ENCODE measurements at places on chromosomes 3 and 15.
A peak's percentile ranks its signal among the peaks of the same experiment; 100 is the strongest.

DNA sequence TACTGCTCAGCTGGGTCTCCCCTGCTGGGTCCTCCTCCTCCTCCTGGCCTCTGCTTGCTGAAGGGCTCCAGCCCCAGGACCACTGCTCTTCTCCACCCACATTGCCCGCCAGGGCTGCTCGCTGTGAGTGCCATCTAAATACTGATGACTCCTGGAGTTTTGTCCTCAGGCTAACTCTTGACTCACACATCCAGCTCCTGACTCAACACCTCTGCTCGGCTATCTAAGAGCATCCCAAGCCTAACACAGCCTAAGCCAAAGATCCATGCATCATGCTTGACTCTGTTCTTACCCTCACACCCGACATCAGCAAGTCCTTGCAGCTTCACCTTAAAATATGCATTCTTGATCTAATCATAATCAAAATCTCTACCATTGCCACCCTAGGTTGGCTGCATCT is 260.2 kb downstream of the KLF13 start:
- peak; percentile 67 for ATAC-seq

DNA sequence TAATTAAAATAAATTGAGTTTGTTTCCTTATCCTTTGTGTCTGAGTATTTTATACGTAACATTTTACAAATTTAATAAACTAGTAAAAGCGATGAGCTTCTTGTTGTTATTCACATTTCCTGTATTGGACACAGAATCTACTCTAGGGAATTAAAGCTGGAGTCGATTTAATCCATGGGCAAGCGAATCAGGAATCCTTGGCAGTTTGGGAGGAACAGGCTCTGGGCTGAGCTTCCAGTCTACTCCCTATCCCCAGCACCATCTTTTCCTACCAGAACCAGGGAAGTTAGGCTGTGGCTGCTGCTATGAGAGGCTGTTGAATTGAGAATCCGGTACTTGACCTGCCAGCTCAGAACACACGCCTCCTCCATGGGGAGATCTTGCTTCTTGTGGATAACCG is 437.3 kb upstream of the TPM1 start:
- ATAC-seq, result no peak

- no peak for ATAC-seq
Measured at GRCh38 chr3:177333533-177334520, 136.5 kb upstream of the TBL1XR1 start.

- peak; percentile 25 for ATAC-seq
Measured at GRCh38 chr15:83283138-83283812, 1.2 kb downstream of the BNC1 start.

DNA sequence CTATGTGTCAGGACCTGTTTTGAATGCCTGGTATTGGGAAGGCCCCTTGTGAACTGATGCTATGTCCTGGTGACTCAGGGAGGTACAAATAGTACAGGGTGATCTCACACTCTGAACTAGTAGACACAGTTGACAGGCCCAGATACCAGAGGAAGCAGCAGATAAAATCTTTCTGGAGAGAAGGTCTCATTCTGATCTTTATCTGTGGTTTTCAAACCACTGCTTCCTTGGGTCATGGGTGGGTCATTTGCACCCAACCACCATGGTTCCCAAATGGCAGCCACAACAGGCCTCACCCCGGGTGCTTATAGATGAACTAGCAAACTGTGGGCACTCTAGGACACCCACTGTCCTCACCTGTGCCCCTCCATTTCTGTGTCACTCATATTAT is 43.4 kb downstream of the PXYLP1 start:
- ATAC-seq, result no peak

DNA sequence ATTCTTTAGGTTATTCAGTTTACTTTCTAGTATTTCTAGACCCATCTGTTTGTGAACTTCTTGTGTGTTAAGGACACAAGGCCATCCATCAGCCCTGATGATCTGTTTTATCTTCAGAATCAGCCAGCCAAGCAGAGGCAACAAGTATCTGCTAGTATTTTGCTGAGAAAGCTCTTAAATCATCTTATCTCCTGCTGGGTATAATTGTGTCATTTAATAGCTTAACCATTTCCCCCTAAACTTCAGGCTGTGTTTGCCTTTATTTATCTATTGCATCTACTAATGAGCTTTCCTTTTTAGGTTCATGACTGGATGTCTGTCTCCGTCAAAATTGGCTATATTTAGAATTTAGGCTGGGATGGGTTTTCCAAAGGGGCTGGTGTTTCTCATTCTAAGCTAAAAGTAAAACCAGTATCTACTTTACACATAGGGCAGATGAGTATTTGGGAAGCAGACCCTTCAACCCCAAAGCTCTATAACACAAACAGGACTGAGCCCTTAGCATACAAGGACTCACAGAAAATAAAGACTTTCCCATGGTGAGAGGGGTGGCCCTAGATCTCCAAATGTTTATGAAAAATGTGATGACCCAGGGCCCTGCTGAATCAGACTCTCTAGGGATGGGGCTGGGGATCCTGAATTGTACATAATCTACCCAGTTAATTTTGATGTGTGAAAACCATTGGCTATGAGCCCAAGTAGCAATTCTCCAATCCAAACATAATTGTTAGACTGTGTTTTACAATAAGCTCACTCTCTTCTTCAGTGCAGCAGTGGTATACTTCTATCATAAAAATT is 65.3 kb upstream of the PSMD6 start:
- ATAC-seq, result no peak

GRCh38 chr3:134473868-134474546 is 11.8 kb downstream of the ANAPC13 start:
- peak; percentile 59 for ATAC-seq

DNA sequence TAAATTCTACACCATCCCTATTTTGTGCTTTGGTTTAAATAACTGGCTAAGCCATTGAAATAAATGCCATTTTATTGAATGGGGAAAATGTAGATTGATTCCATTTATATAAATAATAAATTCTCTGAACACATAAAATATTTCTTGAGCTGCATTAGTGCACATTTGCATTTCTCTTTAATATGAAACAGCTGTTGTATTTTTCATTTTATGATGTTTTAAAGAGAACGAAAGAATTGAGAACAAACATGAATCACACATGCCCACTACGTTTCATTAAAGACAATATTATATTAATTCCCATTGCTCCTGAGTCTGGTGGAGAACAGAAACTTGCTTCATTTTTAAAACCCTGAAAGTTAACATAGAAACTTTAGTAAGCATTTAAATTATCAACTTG is 235.7 kb upstream of the CFAP20DC start:
- no peak for ATAC-seq

GRCh38 chr3:193118907-193119306 is 122.1 kb upstream of the PLAAT1 start:
- no peak for ATAC-seq

GRCh38 chr3:97958396-97958795 is 13.8 kb downstream of the RIOX2 start:
- ATAC-seq, result no peak

DNA sequence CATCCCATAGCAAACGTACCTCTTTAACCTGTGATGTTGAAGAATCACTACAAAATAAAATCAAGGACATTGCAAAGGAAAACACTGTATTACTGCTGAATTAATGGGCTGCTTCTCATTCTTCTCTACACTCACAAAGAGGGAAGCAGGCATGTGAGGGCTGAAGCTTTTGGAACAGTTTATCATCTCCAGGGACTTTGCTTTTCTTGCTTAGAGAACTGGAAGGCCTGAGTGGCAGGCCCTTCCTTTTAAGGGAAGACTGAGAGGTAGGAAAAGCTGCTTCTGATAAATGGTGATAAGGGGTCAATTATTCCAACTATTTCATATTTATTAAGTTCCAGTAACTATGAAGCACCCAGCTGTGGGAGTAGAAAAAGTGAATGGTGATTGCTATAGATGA is 649.6 kb downstream of the NTRK3 start:
- ATAC-seq, result no peak

DNA sequence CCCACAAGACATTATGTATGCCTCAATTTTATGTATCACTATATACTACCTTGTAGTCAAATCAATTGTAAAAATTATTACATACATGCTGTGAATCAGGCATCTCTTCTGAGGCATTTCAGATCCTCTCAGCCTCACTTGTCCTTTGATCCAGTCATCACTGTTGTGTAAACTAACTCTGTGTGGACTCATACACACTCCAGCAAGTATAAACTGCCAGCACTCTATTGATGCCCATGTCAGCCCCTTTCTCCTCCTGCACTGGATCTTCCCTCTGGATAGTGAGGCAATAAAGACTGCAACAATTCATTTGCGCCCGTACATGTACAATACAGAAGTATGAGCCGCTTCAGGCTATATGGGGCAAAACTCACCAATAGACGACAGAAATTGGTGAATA is 364.7 kb upstream of the TGFBR2 start:
- ATAC-seq, result no peak

GRCh38 chr15:53397041-53397616 is 362.3 kb downstream of the WDR72 start:
- ATAC-seq, result no peak

GRCh38 chr3:61505197-61505596 is 56.2 kb upstream of the PTPRG start:
- ATAC-seq, result no peak

GRCh38 chr3:64321747-64322146 is 96.5 kb upstream of the PRICKLE2 start:
- ATAC-seq, result peak; percentile 69

GRCh38 chr3:186536883-186537844 is 7.0 kb downstream of the CRYGS start:
- ATAC-seq, result no peak

GRCh38 chr3:17935222-17935621 is 192.8 kb upstream of the TBC1D5 start:
- ATAC-seq, result no peak

DNA sequence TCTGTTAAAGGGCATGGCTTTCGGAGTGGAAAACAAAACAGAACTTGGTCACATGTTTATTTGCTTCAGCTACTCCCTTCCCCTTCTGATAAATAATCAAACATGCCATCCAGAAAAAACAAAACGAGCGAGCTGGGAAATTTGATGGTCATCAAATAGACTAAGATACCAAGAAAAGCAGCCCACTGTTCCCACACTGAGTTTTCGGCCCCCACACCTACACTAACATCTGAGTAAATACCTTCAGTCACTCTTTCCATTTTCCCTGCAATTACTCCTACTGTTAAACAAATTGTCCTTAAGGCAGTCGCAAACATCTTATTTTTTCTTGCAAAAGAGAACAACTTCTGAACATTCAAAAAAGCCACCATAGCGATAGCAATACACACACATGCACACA is 454.6 kb downstream of the FOXP1 start:
- ATAC-seq, result no peak

GRCh38 chr3:62238431-62238830 is 134.9 kb downstream of the FEZF2 start:
- ATAC-seq, result no peak

Data from esophagus mucosa (tissue), 1 donor.